ENCODE measurements at places on chromosomes 7 and 10. TPM values are rescaled to one million over a fixed set of nuclear protein-coding genes. Genes with fewer than 3 reads are reported as not detected.
A peak's percentile ranks its signal among the peaks of the same experiment; 100 is the strongest.

DNA sequence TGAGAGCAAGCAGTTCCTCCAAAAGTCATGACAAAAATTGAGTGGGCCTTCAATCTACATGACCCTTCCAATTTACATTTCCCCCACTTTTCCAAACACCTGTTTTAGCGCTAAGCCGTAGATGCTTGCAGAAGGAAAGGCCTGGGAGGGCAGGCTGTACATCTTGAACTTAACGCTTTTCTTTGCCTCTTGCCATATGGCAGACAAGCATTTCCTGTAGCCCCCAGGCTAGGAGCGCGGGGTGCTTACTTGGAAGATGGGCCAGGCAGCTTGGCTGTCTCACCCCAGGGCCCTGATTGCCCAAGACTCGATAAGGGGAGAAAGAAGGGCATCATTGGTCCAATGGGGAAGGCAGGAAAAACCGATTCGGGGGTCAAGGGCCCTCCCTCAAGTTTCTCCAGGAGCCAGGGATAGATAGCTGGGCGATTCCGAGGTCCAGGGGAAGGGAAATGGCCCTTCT lies 1.8 kb downstream of the HOXA10 start:
- DNase-seq = no peak
- peaks cover 79% of the 10 kb centered on the region for H3K27me3 ChIP-seq
- H3K4me3 ChIP-seq = peak overlapping the region; percentile 63
- peaks cover 17% of the 10 kb centered on the region for H3K36me3 ChIP-seq
- H3K27ac ChIP-seq = peak overlapping the region; percentile 99

DNA sequence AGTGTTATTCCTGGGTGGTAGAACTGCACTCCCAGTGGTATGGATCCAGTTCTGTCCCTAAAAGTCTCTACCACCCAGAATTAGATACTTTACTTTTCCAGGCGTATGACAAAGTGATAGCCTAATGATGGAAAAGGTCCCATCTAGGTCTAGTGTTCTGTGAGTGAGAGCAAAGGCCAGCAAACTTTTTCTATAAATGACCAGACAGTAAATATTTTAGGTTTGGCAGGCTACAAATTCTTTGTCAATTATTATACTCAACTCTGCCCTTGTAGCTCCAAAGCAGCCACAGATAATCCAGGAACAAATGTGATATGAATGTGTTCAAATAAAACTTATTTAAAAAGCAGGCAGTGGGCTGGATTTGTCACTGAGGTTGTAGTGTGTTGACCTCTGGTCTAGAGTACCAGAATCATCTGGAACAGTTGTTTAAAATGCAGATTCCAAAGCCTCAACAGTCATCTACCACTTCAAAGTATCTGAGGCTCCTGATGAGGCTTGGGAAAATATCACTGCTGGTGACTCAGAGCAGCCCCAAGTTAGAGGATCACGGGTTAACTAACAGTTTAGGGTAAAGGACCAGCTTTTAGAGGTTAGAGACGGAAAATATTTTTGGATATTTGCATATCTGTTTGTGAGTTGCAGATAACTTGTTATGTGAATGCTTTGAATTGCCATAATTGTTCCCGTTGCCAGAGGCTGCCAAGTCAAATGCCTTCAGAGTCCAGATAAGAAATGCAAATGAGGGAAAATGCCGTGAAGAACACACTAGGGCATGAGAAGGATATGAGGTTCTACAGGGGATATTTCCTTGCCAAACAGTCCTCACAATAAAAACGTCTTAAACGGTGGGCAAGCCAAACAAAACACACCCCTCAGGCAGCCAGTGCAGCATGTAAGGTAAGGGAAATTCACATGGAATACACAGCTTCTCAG lies 19.4 kb downstream of the NRAP start:
- no peaks in the 10 kb centered on the region for H3K27me3 ChIP-seq
- no peak for DNase-seq
- H3K27ac ChIP-seq = no peak overlapping the region
- H3K4me1 ChIP-seq = peaks cover 6% of the 10 kb centered on the region
- no peaks in the 10 kb centered on the region for H3K36me3 ChIP-seq

DNA sequence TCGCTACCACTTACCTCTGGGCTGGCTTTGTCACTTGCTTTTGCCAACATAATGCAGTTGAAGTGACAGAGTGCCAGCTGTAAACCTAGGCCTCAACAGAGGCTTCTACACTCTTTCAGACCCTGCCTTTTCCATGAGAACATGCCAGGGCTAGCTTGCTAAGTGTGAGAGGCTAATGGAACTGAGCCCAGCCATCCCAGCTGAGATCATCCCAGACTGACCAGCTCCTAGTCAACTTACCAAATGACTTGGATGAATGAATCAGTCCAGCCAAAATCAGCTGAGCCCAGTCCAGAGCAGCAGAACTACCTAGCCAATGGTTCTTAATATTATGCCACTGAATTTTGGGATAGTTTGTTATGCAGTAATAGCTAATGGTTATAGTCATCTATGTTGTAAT lies 34.7 kb upstream of the MKLN1 start:
- no peak overlapping the region for H3K27ac ChIP-seq
- no peaks in the 10 kb centered on the region for H3K27me3 ChIP-seq
- no peak for DNase-seq
- H3K4me1 ChIP-seq = no peaks in the 10 kb centered on the region
- H3K4me3 ChIP-seq = no peak overlapping the region
- no peaks in the 10 kb centered on the region for H3K36me3 ChIP-seq

DNA sequence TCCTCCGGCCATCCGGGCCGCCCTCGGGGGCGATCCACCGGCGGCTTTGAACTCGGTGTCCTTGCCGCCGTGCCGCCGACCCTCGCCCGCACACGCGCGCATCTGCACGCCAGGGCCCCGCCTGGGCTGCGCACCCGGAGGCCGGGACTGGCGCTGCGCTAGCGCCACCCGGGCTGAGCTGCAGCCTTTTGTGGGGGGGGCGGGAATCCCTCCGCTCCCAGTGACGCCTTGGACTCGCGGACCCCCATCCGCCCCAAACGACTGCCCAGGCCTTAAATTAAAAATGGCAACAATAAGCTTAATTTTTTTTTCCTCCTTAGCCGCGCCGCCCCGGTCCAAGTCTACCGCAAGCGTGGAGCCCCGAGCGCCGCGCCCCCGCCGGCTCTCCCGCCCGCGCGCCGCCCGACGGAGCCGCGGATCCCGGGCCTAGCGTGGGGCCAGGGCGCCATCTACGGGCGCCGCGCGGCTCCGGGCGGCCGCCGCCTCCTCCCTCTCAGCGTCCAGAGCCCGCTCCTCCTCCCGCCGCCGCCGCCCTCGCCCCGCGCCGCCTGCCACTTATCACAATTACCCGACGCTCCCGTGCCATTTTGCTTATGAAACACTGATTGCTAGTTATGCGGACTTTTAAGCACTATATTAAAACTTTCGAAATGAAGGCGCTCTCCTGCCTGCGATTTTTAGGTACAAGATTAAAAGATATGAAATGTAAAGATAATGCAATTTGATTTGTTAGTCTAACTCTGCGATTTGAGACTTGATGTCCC lies 7.5 kb upstream of the EBF3 start:
- peaks cover 54% of the 10 kb centered on the region for H3K4me1 ChIP-seq
- H3K27me3 ChIP-seq = peaks cover 79% of the 10 kb centered on the region
- peak overlapping the region; percentile 19 for H3K4me3 ChIP-seq
- peak; percentile 61 for DNase-seq
- no peak overlapping the region for H3K27ac ChIP-seq

The OR2F2 gene
- not detected for polyA plus RNA-seq

DNA sequence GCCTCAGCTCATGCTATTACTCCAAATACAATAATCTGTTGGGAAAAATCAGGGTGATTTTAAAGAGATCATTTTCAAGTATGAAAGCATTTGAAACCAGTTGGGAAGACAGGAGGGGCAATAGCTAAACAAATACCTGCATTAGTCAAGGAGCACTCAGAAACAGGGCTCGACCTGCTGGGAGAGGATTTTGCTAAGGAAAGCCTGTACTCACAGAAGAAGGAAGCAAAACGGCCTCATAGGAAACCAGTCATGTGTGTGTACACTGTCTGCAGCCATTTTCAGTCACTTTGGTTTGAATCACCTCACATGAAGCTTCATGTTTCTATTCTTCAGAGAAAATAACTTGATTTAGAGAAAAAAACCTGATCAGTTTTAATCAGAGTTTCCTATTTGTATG lies 38.6 kb downstream of the FZD1 start:
- no peaks in the 10 kb centered on the region for H3K36me3 ChIP-seq
- H3K4me3 ChIP-seq = no peak overlapping the region
- H3K4me1 ChIP-seq = no peaks in the 10 kb centered on the region
- no peaks in the 10 kb centered on the region for H3K27me3 ChIP-seq
- no peak for DNase-seq
- no peak overlapping the region for H3K27ac ChIP-seq

Measured in spinal cord (tissue), 10 donors.